GM04503 (cell line): ENCODE measurements at places on chromosomes 1 and 21.

DNA sequence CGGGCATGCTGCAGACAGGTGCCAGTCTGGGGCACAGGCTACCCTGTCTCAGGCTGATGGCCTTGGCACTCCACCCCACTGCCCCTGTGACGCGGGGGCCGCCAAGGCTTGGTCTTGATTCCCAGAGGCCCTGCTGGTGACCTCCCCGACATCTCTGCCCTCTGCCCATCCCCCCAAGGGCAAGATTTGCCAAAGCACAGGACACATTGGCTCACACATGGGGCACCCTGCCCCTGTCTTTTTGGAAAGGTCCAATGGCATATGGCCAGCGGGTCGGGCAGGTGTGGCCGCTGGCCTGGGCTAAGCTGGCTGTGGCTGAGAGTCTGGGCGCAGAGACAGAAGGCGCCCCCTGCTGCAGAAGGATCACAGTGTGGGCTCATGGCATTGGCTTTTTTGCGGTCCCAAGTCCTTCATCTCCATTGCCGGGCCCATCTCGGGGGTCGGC is 4.6 kb downstream of the MIB2 start:
- no peak for DNase-seq

DNA sequence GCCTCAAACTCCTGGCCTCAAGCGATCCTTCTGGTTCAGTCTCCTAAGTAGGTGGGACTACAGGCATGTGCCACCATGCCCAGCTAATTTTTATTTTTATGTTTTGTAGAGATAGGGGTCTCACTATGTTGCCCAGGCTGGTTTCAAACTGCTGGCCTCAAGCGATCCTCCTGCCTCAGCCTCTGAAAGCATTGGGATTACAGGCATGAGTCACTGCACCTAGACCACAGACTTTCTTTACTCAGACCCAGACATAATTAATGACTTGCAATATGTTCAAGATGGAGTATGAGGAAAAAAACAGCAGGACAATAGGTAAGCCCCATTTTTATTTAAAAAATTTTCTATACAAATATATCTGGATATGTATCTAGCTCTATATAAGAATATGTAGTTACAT is 13.2 kb downstream of the KANK4 start:
- DNase-seq = no peak

DNA sequence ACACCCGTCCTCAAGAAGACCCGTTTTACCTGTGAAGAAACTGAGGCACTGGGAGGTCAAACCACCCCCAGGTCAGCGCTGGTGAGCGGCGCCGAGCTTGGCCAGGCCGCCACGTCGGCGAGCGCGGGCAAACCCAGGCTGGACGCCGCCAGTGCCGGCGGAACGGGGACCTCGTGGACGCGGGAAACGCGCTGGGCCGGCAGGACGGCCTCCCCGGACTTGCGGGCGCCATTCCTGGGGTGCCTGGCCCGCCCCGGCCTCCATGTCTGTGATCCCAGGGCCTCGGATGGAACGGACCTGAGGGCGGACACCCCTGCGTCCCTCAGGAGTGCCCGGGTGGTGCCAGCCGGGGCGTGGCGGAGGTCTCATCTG is 764 bp upstream of the SUMO3 start:
- no peak for DNase-seq

GRCh38 chr1:162861625-162862024 is 650 bp upstream of the CCDC190 start:
- no peak for DNase-seq

- no peak for DNase-seq
These were observed 7.8 kb downstream of the SLC41A1 start for GRCh38 chr1:205805082-205805711.

DNA sequence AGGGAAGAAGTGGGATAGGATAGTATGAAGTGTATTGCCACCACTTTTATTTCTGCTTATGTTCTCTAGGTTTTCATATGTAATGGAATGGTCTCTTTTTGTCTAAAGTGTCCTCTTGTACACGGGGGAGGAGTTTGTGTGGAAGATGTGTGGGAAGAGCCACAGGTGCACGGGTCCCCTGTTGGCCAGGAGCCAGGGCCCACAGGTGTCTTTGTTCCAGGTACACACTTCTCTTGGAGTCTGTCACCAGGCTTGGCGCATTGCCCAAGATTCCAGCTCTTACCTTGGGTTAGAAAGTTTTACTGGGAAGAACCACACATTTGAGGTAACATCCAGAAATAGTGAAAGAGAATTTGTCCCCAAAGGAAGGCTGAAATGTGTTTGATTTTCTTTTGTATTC is 10.5 kb downstream of the TENT5C start:
- no peak for DNase-seq

DNA sequence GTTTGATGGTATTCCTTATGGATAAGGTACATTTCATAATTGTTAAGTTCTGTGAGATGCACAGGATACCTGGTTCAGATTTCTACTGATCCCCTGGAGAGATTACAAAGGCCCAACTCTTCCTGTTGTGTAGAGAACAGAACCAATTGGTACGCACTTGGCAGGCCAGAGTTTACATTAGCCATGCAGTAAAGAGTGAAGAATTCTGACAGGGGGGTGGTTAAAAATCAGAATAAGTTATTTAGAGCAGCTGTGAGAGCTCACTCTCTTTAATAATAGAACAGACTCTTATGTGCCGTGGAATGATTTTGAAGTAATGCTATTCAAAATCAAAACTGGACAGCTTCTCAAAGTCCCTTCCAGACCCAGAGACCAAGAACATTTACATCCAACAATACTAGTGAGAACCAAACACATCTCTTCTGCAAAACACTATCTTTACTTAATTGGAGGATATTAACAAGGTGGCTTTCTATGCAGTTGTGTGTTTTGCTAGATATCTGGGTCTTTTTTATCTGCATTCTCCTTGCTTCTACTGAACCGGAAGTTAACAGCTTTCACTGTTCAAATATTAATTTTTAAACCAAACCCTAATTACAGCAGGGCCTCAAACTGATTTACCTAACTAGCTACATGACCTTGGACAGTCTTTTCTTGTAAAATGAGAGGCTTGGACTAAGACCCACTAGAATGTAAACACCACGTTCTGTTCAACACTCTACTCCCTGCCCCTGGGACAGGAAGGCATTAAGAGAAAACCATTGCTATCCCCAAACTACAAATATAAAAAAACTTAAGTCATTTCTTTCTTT is 4.0 kb downstream of the USP24 start:
- DNase-seq = no peak

DNA sequence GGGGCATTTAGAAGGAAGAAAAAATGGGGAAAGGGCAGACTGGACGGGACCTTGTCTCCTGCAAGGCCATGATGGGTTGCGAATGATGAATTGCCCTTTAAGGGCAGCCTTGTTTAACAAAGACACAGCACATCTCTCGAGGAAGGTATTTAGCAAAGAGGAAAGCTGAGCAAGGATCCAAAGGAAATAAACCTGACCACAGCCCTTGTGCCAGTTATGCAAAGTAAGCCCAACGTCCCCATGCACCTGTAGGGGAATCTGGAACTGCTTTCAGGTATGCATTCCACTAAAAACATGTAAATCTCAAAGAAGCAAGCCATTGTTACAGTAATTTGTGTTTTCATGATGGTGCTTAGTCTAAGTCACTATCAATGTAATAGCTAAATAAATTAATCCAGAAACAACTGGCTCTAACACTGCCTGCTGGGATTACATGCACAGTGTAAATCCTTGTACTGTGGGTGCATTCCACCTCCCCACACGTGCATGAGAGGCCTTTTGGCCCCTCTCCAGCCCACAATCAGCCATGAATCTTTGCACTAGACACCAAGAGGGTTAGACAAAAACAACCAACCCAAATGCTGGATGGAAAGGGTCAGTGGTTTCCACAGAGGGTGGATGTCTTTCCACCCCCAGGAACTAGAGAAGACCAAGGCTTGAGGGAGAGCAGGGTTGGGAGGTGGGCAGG is 228.8 kb upstream of the KAZN start:
- no peak for DNase-seq

DNA sequence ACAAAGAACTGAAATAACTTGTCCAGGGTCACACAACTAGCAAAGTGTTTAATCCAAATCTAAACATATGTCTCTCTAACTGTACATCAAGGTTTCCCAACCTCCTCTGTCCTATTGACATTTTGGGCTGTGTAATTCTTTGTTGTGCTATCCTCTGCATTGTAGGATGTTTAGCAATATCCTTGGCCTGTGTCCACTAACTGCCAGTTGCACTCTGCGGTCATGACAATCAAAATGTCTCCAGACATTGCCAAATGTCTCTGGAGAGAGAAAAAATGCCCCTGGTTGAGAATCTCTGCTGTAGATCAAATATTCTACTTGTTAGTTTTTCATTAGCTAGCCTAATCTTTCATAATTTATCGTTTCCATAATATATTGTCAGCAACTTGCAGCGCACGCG is 353.4 kb upstream of the NEGR1 start:
- peak; percentile 27 for DNase-seq

GRCh38 chr1:24277420-24278169 is 41.6 kb upstream of the GRHL3 start:
- peak; percentile 74 for DNase-seq

- no peak for DNase-seq
These were observed 18.0 kb downstream of the SLAMF1 start for GRCh38 chr1:160628799-160629263.

- no peak for DNase-seq
These were observed 27.4 kb downstream of the DTL start for GRCh38 chr1:212062832-212063438.

- no peak for DNase-seq
These were observed 921 bp upstream of the MIB2 start for GRCh38 chr1:1614204-1614953.

GRCh38 chr1:18112611-18113010 is 5.0 kb downstream of the IGSF21 start:
- no peak for DNase-seq

DNA sequence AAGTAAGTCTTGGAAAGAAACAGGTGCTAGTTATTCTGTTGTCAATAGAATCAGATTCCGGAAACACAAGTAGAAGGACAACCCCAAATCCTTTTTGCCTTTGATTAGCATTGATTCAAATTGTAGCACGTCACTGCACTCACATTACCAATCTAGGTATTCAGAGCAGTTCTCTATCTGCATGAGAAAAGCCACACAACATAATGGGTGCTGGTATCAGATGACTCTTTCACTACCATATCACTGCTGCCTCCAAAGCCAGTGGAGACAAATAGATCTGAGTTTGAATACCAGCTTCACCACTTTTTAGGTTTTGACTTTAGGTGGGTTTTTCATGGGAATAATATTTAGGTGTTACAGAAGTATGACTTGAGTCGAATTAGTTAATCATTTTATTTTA is 38.9 kb downstream of the RTCA start:
- DNase-seq = no peak

DNA sequence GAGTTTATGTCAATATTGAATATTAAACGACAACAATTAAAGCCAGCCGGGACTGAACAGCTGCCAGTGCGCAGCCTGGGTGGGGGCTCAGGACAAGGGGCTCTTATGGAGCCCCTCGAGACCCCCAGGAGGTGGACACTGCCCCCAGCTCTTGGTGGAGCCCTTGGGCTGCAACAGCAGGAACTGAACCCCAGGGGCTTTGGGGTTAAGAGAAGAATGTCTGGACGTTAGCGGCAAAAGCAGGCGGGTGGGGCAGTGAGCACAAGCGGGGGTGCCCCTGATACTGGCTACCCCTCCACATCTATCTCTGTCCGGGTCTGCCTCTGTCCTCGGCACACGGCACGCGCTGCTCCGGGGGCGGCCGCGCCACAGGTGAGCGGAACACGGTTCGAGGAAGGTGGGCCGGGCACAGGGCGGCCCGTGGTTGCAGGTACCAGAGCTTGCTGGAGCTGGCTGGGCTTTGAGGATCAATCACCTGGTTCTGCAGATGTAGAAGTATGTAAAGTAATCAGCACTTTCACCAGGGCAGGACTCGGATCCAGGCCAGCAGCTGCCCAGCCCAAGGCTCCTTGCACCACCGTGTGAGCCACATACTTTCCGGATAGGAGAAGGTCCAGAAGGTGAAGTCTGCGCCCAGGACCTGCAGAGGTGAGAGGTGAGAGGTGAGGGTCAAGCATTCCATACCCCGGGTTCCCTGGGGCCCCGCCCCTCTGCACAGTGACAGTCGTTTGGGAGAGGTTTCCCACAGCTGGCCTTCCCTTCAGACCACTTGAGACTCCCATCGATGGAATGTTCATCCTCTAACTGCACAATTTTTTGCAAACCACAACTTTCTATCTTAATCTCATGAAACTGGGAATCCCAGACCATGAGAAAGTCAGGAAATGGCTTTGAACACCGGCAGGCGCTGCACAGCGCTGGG is 12.4 kb upstream of the POFUT2 start:
- DNase-seq = no peak

DNA sequence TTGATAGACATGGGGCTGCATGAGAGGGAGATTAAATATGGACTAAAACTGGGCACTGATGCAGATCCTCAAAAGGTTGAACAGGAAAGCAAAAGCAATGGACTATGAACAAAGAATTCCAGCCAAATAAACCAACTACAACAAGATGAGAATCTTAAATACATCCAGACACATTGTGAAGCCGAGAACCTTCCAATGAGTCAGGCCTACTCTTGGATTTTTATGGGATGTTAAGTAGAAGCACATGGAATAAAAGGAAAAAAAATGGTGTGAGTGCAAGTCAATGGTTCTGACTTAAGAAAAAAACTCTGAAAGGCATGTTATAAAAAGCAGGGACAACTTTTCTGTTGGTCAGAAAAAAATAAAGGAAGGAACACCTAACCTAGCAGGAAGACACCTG is 227.2 kb downstream of the DPYD start:
- peak; percentile 36 for DNase-seq

DNA sequence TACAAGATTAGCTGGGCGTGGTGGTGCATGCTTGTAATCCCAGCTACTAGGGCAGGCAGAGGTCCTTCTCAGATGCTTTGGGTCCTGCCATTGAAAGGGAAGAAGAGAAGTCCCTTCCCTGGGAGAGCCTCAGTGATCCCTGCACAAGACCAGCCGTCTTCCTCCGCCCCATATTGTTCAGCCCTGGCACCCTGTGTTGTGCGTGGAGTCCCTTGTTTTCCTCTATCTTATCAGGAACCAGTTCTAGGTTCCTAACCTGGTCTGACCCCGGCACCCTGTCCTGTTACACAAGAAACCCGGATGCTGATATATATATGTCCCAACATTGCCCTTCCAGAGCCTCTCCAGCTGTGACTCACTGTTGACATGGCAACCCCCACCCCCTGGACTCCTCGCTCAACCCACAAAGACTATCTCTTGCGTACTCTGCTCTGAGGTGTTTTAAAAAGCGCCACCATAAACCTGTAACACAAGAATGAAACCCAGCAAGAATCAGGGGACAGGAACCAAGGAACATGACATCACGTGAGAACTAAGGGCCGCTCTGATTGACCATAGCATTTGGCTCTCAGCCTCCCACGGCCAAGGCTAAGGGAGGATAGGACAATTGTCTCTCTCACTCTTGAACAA is 4.8 kb downstream of the MX2 start:
- no peak for DNase-seq

DNA sequence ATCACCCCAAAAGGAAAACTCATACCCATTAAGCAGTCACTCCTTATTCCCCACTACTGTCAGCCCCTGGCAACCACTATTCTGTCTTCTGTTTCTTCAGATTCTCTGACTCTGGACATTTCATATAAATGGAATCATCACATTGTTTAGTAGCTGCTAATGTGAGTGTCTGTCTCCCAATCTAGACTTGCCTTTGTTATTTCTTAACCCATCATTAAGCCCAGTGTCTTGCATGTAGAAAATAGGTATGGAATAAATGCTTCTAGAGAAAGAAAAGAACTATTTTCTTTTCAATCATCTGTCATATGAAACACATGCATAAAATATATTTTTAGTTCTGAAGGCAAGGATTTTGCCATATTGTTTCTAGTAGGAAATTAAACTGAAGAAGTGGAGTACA is 610.0 kb downstream of the PLPP3 start:
- DNase-seq = no peak

GRCh38 chr1:169546087-169546995 is 39.9 kb downstream of the F5 start:
- DNase-seq = no peak

GRCh38 chr1:101420406-101420805 is 183.6 kb downstream of the S1PR1 start:
- no peak for DNase-seq
